M059J (cell line): ENCODE measurements at places on chromosomes 4 and X. TPM values are rescaled to one million over a fixed set of nuclear protein-coding genes. Genes with fewer than 3 reads are reported as not detected.

DNA sequence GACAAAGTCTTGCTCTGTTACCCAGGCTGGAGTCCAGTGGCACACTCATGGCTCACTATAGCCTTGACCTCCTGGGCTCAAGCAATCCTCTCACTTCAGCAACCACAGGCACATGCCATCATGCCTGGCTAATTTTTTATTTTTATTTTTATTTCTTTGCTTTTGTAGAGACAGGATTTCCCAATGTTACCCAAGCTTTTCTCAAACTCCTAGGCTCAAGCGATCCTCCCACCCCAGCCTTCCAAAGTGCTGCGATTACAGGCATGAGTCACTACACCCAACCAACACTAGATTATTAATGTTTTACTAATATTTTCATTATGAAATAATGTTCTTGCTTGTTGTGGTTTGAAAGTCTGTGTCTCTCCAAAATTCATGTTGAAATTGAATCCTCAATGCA, 5.2 kb upstream of the ACTRT1 start:
- no peak for DNase-seq

GRCh38 chr4:95386410-95386809, 162.4 kb downstream of the UNC5C start:
- DNase-seq, result no peak

GRCh38 chr4:25486171-25486570, 109.1 kb downstream of the ANAPC4 start:
- peak; percentile 46 for DNase-seq

DNA sequence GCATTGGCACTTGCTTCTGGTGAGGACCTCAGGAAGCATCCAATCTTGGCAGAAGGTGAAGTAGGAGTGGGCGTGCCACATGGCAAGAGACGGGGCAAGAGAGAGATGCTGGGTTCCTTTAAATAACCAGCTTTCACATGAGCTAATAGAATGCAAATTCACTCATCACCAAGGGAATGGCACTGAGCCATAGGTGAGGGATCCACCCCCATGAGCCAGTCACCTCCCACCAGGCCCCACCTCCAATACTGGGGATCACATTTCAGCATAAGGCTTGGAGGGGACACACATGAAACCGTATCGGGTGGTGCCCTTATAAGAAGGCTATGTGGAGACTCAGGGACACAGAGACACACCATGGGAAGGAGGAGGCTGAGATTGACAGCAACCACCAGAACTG, 140.0 kb upstream of the MSX1 start:
- no peak for DNase-seq

- peak; percentile 79 for DNase-seq
Observed at GRCh38 chr4:7210824-7211223, 18.5 kb downstream of the SORCS2 start.

GRCh38 chr4:26829018-26829417, 31.6 kb upstream of the STIM2 start:
- DNase-seq, result no peak

- DNase-seq, result peak; percentile 50
Observed at GRCh38 chr4:72110886-72111285, 79.1 kb downstream of the NPFFR2 start.

DNA sequence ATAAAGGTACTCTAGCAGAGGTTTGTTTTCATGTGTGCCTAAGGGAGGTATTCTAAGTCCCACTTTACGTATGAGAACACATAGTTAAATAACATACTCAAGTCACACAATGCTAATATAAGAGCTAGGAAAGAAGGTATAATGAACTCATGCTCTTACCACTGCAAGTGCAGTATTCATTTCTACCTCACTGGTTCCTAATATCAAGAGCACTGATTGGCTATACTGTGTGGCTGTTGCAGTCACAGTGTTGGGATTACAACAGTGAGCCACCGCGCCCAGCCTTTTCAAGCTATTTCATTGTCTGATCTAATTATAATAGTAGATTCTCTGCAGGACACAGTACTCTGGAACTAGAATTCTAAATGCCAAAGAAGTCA, 84.0 kb downstream of the PDS5A start:
- DNase-seq, result no peak

DNA sequence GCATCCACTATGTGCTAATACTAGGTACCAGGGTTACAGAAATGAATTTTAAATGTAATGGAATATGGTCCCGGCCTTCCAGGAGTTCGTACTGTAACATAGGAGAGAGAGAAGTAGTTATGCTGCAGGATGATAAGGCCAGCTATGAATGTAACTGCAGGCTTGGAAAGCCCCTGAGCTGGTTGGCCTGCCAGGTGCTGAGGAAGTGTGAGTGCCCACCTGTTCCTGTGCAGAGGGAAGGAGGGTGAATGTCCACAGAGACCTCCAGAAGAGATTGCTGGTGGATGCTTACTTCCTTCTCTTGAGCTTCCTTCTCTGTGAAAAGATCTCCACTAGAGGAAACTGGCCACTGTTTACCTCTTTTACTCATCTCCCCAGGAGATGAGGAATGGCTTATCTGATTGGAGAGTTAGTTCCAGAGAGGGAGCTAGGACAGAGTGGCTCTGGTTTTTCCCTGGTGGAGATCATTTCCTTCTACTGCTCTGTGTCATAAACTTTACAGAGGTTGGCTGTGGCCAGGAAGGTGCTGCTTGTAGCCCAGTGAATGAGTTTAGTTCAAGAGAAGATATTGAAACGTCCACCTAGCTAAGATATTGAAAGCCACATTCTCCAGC, 114.0 kb upstream of the LNX1 start:
- no peak for DNase-seq

DNA sequence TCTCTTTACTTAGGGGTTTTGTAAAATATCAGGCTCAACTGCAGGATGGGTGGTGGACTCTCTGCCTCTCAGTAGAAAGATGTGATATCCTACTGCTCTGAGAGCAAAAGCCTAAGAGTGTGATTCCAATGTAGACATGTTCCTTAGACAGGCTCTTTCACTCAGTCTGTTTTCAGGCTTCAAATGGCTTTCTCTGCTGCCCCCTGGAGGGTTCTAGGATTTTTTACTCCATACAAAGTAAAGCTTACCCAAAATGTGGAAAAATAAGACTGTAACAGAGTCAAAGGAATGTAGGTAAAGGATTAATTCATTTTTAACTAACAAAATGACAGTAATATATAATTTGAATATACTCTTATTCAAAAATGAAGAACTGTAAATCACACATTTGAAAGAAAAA, 32.1 kb downstream of the ZGRF1 start:
- DNase-seq, result peak; percentile 52

DNA sequence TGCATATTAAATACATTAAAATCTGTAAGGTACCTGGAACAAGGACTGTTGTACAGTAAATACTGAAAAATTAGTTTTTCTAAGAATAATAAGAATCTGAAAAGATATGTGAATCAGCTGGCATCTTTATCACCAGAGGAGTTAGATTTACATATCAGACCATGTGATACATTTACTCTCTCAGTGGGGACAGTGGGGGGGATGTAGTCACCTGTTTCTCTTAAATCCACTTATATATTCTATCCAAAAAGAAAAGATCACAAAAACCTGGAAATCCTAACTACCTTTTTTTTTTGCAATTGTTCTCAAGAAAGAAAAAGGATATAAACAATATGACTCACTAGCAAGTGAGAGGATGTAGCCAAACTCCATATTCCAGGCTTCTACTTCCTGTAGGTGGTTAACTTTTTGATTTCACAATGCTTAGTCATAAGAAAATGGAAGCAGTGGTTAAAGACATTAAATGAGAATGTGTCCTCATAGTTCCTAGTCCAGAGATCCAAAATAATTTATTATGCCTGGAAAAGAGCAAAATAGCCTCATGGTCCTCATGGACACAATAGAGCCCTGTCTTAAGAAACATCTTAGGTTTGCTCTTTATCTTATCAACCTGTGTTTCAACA, 22.5 kb upstream of the MYOZ2 start:
- peak; percentile 91 for DNase-seq

- peak; percentile 22 for DNase-seq
Observed at GRCh38 chr4:743463-744211, 38.0 kb downstream of the PCGF3 start.

DNA sequence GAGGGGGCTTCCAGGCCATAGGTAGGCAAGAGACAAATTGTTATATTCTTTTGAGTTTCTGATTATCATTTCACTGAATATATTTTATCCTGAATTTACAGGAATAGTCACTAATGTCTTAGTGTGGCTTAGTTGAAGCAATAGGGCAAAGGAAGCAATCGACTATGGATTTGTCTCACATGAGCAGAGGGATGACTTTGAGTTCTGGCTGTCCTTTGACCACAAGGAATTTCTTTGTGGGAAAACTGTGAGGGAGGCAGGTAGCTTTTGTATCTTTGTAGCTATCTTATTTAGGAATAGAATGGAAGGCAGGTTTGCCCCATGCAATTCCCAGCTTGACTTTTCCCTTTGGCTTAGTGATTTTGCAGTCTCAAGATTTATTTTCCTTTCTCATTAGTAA, 207.3 kb upstream of the ANXA10 start:
- DNase-seq, result no peak

GRCh38 chr4:152691761-152692160, 12.0 kb upstream of the TMEM154 start:
- no peak for DNase-seq

DNA sequence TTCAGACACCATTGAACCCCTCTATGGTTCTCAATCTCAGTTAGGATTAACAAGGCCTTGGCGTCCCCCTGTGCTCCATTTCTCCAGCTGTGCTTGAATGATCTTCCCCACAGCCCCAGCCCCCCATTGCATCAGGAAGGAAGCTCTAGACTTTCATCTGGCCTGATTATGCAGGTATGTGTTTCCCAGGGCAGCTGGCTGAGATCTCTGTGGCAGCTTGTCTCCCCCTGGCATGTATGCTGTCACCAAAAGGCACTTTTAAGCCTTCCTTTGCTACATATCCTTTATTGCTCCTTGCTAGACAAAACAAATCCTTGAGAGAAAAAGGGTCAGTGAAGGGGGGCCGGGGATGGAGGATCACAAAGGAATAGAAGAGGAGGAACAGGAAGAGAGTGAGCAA, 1056.0 kb upstream of the SLIT2 start:
- no peak for DNase-seq

GRCh38 chr4:137587796-137588195, 55.5 kb upstream of the PCDH18 start:
- DNase-seq, result no peak

GRCh38 chr4:183657564-183657963, 1.4 kb downstream of the RWDD4 start:
- DNase-seq, result no peak

- DNase-seq, result no peak
Observed at GRCh38 chrX:38919202-38919601, 117.9 kb downstream of the MID1IP1 start.

DNA sequence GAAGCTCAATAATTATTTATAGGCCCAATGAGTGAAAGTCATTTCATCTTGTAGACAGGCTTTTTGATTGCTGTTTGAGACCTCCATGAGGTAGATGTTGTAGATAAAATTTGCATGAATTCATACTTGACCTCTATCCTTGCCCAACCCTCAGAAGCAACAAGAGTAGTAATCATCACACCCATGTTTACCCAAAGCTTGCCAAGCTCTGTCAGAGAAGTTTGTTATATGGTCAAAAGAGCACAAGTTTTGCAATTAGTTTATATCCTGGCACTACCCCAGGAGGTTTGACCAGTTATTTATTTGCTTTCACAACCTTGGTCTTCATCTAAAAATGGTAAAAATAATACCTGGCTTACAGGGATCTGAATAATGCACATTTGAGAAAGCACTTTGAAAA, 20.7 kb downstream of the ADH7 start:
- peak; percentile 5 for DNase-seq

DNA sequence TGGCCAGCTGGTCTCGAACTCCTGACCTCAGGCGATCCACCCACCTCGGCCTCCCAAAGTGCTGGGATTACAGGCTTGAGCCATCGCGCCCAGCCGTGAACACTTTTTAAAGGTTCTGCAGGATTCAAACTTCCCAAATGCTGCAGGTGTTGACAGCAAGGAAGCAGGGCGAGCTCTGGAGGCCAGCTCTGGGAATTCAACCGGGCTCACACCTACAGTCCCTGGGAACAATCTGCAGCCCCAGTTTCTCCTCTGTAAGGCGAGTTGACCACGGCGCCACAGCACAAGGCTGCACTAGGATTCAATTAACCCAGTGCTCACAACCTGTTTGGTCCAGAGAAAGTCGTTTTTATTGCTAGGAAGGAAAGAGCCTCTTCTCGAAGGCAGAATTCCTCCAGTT, 1.6 kb downstream of the MTNR1A start:
- no peak for DNase-seq

DNA sequence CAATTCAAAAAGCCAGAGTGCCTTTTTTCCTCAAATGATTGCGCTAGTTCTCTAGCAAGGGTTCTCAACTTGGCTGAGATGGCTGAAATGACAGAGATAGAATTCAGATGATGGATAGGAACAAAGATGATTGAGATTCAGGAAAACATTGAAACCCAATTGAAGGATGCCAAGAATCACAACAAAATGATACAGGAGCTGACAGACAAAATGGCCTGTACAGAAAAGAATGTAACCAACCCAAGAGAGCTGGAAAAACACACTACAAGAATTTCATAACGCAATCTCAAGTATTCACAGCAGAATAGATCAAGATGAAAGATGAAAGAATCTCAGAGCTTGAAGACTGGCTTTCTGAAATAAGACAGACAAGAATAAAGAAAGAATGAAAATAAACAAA, 51.7 kb upstream of the MMAA start:
- DNase-seq, result no peak

- no peak for DNase-seq
Observed at GRCh38 chr4:62162606-62163005, 962.5 kb downstream of the ADGRL3 start.

DNA sequence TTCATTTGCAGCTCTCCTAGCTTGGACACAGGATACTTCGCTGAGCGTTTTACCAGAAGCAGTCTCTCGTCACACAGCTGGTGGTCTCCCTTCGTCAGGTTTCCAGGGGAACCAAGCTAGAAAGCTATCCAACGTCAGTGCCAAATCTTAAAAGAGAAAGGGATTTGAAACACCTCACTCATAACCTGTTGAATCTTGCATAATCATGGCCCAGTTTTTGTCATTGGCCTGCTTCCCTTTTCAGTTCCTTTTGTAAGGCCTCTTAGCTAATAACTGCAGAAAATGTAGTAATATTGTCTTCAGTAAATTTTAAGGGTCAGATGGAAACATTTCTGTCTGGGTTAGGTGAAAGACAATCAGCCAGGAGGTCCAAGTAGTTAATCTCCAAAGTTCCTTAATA, 22.0 kb downstream of the RAB39B start:
- DNase-seq, result no peak

DNA sequence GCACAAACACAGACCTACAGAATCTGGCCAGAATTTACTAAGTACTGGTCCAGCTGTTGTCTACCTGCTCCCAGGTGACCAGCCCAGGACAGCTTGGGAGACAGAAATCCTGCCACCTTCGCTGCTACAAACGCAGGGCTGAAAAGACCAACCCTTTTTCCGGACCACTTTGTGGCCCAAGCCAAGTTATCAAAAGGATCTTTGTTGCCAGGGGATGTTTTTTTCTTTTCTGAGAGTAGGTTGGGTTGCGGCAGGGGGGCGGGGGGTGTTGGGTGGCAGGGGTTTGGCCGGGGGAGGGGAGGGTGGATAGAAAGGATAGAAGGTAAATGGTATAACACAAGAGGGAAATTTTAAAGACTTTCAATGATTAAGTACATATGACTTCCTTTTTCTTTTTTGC, 63.4 kb downstream of the STOX2 start:
- no peak for DNase-seq

The AMBN gene
- not detected in 2 replicates for total RNA-seq

The RASL11B gene
- 0.17 TPM in 1 of 2 replicates, not detected in the other for total RNA-seq

The IGFBP7 gene
- 127 and 145 TPM in 2 replicates for total RNA-seq

The SATL1 gene
- not detected in 2 replicates for total RNA-seq

The RTL5 gene
- total RNA-seq, result 0.12 and 0.39 TPM in 2 replicates

The TEC gene
- total RNA-seq, result 0.12 and 0.81 TPM in 2 replicates

The DCAF8L2 gene
- total RNA-seq, result 0.17 and 2.1 TPM in 2 replicates

The TRIM60 gene
- not detected in 2 replicates for total RNA-seq

The PCDH10 gene
- total RNA-seq, result 5.3 and 7.9 TPM in 2 replicates

The PAGE2 gene
- not detected in 2 replicates for total RNA-seq

The LEF1 gene
- 12.4 and 13.1 TPM in 2 replicates for total RNA-seq

The PLXNA3 gene
- 4.3 and 8.9 TPM in 2 replicates for total RNA-seq

The MAGEB2 gene
- 0.12 and 0.22 TPM in 2 replicates for total RNA-seq
